ENCODE measurements at places on chromosomes 6 and 20.
A peak's percentile ranks its signal among the peaks of the same experiment; 100 is the strongest.

DNA sequence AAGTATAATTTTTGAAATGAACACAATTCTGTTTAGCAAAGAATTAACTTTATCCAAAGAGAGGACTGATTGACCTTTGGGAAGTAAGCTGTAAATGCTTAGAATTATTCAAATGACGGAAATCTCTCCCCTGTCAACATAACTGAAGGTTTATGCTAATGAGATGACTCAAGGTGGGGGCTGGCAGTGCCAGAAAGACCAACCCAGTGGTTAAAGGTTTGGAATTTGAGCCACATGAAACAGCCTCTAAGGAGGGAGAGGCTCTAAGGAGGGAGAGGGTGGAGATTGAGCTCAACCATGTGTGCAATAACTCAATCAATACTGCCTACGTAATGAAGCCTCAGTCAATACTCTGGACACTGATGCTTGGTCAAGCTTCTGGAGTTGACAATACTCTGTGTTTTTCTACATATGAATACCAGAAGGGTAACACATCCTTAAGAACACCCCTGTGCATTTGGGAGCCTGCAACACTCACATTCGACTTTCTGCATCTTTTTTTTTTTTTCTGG, 123.4 kb upstream of the TENT5A start:
- no peak for DNase-seq

DNA sequence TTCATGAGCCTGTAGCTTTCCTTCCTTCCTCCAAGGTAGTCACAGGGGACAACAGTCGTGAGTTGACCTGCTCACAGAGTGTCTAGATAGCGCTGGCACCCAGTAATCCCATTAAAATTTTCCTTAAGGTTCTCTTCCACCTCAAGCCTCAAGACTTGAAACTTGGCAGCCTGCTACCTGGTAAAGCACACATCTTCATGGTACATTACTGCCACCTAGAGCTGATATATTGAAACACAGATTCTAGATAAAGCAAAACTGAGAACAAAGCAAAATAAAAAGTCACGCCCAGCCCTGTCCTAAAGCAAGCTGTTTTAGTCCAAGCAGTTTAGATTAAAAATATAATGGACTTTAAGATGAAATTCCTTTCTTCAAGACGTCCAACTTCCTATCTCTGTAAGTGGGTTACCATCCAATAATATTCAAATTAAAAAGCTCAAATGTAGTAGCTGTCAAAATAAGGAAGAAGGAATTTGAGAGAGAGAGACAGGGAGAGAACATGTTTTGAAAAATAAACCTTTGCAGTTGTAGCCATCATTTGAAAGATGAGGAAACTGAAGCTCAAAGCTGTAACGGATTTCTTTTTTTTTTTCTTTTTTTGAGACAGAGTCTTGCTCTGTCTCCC, 50.7 kb upstream of the CD83 start:
- DNase-seq = peak; percentile 86

DNA sequence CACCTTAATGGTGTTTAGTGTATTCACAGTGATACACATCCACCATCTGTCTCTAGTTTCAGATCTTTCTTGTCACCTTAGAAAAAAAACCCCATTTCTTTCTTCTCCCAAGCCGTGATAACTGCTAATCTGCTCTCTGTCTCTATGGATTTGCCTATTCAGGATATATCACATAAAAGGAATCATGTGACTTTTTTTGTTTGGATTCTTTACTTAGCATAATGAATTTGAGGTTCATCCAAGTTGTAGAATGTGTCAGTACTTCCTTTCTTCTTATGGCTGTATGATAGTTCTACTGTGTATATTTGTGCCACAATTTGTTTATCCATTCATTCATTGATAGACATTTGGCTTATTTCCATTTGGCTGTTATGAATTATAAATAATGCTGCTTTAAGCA, 57.1 kb downstream of the ITCH start:
- no peak for DNase-seq

DNA sequence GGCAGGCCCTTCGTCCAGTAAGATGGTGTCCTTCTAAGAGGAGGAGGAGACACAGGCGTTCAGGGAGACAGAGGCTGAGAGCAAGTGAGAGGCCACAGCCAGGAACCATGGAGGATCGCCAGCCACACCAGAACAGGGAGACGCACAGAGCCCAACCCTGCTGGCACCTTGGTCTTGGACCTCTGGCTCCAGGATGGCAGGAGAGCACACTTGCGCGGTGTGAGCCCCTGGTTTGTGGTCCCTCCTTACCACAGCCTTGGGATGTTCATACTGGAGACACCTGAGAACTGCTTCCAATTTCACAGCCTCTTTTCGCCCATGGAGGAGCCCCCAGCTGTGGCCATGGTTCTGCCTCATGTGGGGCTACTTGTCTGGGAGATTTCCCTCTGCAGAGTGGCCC, 222.4 kb downstream of the DLL1 start:
- no peak for DNase-seq

DNA sequence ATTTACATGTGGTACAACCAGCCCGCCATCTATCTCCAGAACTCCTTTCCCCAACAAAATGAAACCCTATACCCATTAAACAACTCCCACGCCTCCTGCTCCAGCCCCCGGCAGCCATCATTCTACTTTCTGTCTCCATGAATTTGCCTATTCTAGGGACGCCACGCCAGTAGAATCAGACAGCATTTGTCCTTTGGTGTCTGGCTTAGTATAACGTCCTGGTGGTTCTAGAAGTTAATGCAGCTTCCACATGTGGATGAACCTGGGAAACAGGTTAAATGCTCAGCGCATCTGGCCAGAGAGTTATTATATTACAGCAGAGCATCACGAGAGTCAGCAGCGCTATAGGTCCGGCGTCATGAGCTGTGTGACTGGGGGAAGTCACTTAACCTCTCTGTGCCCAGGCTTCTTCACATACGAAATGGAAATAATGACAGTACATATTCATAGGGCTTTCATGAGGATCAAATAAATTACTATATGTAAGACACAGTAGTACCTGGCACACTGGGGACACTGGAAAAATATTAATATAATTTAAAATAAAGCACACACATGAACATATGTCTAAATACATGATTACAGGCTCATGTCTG, 178.7 kb upstream of the TAB2 start:
- no peak for DNase-seq

- no peak for DNase-seq
Measured at GRCh38 chr6:41442352-41442672, 103.9 kb upstream of the FOXP4 start.

DNA sequence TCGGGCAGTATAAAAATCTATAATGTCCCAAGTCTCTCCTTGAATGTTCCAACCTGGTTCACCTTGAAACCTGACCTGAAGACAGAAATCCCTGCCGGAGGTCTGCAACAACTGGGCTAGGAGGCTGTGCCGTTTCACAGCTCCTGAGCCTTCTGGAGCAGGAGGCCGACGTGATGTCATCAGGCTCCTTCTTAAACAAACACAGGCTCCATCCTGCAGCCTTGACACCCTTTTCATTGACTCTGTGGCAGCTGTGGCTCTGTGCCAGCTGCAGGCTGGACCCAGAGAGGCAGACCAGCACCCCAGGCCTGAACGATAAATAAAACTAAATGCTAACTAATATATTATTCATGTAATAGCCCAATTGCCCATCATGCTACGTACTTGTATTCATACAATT, 483.9 kb downstream of the CD83 start:
- DNase-seq = peak; percentile 72

DNA sequence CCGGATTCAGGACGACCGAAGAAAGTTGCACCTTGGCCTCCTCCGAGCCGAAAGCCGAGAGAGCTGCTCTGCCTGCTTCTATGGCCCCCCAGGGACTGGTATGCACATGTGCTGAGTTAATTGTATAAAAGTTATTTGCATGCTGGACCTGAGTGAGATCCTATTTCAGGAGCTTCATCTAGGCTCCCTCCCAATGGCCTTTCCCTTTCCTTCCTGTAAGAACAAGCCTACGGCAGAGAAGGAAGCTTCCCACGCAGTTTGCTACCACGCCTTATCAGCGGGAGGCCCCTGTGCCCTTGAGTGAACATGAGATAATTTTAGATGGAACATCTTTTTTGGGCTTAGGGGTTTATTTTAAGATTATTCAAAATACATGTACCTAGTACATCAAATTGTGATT, 65.9 kb downstream of the RIN2 start:
- no peak for DNase-seq

DNA sequence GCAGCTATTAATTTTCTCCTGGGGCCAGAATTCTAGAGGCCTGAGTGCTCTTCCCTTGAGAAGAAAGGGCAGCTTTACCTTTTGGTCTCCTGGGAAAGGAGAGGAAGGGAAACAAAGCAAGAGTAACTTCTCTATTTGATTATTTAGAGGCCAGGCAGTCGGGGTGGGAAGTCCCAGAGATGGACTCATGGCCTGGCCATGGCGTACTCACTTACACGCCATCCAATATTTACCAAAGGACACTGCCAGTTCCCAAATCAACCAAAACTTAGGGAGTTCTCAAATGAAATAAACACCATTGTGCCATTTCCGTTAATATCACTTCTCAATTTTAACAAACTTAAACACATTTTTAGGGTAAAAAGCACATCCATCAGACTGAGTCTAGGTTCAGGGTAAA, 76.6 kb downstream of the CDS2 start:
- no peak for DNase-seq

GRCh38 chr6:7732228-7732627, 6.3 kb downstream of the BMP6 start:
- DNase-seq = no peak

- DNase-seq = no peak
Measured at GRCh38 chr20:56653211-56653610, 24.1 kb downstream of the TFAP2C start.

DNA sequence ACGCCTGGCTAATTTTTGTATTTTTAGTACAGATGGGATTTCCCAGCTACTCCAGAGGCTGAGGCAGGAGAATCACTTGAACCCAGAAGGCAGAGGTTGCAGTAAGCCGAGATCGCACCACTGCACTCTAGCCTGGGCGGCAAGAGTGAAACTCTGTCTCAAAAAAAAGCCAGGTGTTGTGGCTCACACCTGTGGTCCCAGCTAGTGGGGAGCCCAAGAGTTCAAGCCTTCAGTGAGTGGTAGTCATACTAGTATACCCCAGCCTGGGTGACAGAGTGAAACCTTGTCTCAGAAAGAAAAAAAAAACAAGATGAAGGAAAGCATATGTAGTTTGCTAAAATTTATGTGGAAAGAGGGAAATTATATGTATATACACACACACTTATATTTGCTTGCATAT, 20.0 kb upstream of the POU5F1 start:
- no peak for DNase-seq

DNA sequence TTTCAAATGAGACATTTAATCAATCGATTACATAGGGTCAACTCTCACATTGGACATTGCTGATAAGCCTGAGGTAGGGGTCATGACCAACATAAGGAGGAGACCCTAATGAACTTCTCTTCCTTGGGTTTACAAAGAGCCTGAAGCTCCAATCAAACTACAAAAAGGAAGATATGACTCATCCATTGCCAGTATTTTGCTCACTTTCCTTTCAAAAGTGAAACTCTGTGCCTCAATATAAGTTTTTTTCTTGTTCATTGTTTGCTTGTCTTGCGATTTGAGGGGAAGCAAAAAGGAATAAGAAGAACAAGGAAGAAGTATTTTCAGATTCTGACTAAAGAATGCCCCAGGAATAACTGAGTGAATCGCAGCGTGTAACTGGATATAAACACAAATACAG, 38.8 kb upstream of the KHDRBS2 start:
- DNase-seq = no peak

DNA sequence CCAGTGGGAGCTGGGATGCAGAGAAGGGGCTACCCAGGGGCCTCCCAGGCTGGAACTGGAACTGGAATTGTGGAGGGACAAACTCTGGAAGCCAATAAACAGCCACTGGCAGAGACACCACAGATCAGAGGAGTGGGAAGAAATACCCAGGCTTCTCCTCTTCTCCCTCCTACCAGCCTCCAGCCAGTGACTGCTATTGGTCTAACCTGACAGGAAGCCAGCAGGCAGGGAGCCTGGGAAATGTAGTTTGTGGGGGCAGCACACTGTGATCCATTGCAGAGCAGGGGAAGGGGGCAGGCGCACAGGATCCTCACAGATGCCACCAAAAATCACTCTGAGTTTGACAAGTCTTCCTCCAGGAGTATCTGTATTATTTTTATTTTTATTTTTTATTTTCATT, 12.1 kb upstream of the MLN start:
- peak; percentile 36 for DNase-seq

DNA sequence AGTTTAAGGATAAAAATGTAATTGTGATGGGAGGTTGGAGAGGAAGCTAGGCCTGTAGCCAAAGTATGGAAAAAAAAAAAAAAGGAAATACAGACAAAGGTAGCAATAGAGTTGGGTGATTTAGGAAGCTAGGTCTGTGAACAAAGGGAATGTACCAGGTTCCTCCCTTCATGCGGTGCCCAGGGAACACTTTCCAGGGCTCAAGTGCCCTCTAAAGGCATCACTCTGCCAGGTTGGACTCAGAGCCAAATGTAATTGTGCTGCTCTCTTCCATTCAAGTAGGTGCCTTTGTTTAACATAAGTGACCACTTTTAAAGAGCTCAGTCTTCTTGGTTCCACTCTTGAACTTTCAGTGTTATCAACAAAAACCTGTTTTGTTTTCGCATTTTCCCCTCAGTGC, 159.7 kb upstream of the AHI1 start:
- DNase-seq = peak; percentile 97

- DNase-seq = no peak
Measured at GRCh38 chr6:132614554-132614953, 9.5 kb downstream of the TAAR2 start.

- no peak for DNase-seq
Measured at GRCh38 chr6:104162036-104162669, 697.6 kb downstream of the HACE1 start.

DNA sequence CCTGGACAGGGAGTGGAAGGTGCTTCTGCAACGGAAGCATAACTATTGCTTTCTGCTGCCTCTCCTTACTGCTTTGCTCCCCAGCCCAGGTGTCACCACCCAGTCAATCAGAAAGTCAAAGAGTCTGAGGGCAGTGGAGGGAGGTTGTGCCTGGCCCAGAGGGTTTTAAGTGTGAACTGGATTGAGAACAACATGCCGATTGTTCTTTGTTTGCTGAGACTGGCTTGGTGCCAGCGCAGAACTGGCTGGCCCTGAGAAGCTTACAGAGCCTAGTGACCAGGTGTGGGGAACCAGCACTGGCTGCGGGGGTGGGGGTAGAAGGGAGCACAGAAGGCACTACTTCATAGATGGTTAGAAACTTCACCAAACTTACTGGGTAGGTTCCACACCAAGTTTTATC, 31.1 kb upstream of the ENPP4 start:
- DNase-seq = peak; percentile 78

DNA sequence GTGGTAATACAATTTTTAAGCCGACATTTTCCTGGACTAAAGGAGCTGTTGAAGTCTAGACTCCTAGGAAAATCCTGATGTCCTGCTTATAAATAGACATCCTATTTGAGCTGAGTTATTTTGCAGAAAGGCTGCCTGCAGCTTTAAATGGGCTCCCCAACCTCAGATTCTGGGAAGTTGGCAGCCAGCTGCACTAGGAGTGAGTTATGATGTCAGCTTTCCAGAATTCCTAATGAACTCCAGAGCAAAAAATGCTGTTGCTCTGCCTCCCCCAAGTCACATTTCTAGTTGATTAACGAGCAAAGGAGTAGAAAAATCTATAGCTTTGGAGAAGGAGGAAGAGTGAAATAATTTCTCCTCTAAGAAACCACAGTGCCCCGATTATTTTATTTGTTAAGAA, 346.3 kb upstream of the SULF2 start:
- no peak for DNase-seq

- no peak for DNase-seq
Measured at GRCh38 chr6:8057263-8057662, 6.9 kb downstream of the BLOC1S5 start.

- no peak for DNase-seq
Measured at GRCh38 chr6:37538107-37538506, 38.4 kb upstream of the CCDC167 start.
